ENCODE measurements at places on chromosomes 11 and 22.

- no peak for DNase-seq
Measured at GRCh38 chr22:47593911-47594311, 831.5 kb downstream of the TBC1D22A start.

DNA sequence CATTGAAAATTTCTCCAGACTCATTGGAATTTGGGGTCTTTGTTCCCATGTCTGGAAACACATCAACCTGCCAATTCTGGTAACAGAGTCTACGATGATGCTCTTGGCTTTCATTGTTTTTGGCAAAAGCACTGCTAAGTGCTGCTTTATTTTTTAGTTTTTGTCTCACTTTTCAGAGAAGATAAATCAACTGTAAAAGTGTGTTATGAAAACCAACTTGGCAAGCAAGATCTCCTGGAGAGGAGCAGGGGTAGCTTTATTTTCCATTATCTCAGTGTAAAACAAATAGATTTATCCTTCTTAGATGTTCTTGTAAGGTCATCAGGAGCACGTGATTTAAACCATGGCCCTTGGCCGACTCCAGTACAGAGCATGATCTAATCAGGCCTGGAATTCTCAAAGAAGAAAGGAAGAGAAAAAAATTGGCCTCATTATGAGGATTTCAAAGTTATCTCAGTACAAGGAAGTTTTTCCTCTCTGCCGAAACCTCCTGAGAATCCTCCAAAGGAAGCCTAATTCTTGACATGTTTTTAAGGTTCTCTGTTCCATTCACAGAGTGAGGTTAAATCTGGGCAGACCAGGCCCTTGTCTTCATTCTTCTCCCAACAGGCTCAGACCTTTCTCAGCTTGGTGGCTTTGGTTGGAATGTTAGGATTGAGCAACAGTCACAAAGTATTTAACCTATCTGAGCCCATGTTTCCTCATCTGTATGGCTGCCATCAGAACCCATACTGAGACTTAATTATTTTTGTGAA is 16.4 kb upstream of the PAMR1 start:
- DNase-seq, result no peak

GRCh38 chr11:2299773-2300172 is 1.9 kb downstream of the C11orf21 start:
- no peak for DNase-seq

GRCh38 chr22:23193882-23194281 is 13.6 kb downstream of the BCR start:
- DNase-seq, result no peak

DNA sequence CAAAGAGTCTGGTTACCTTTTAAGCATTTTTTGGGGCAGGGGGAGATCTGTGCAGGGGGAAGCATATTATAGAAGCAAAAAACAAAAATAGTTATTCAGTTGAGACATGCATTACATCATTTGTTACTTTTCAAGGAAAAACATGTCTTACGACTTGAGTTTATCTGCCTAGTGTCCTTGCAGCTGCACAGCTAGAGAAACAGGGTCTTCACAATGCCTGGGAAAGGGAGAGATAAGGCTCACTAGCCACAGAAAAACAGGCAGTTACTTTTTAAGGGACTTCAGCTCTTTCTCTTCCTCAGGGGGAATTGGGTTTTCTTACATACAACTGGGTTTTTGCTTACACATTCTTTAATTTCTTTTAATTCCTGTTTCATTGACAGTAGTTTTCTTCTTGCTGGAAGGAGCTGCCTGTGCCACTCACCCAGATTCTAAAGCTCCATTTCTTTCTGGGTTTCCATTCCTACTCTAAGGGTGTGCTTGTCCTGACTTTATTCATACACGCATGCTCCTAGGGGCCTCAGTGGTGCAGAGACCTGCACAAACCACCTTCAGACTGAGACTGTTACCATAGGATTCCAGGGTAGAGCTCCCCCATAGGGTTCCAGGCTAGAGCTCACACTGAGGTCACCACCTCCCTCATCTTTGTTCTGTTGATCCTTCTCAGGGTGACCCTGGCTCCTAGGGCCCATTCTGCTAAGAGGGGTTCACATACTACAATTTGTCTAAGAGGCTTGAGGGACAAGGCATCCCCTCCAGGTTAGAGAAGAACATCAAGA is 14.7 kb upstream of the UBQLNL start:
- DNase-seq, result no peak

DNA sequence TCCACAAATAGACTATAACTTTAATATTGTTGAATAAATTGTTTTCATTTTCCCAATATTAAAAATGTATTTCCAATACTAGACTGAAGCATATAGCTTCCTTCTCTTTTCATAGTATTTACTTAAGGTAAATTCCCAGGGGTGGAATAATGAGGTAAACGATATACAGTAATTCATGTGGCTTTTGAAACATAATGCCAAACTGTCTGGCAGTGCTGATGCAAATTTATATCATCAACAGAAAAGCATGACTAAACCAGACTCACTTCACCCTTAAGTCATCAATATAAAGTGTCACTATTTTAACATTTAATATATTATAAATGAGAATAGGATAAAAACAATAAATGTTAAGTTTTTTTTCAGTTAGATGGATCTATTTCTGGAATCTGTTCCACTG is 13.6 kb downstream of the C2CD3 start:
- DNase-seq, result no peak

DNA sequence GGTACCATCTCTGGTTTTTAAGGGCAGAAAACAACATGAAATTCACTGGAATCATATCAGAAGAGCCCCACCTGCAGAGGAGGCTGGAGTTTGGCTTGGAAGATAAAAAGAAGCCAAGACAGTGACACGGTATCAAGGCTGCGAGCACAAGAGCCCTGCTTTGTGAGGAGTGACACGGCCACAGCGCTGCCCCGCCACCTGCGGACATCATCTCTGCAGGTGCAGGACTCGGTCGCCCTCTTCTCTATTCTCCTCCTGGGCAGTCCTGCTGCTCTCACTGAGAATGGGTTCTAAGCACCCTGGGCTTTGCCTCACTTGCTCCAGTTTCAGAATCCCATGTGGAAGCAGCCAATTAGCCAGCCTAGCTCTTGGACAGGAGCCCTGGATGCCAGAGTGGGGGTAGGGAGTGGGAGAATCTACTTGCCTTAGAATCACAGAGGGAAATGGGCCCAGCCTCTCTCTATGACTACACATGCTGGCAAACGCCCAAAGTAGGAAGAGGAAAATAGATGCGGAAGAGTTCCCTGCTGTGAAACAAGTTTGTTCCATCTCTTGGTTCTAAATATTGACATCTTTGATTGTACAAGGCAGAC is 17.1 kb downstream of the APOL4 start:
- peak; percentile 40 for DNase-seq

- no peak for DNase-seq
Measured at GRCh38 chr11:44326615-44327475, 16.9 kb upstream of the ALX4 start.

DNA sequence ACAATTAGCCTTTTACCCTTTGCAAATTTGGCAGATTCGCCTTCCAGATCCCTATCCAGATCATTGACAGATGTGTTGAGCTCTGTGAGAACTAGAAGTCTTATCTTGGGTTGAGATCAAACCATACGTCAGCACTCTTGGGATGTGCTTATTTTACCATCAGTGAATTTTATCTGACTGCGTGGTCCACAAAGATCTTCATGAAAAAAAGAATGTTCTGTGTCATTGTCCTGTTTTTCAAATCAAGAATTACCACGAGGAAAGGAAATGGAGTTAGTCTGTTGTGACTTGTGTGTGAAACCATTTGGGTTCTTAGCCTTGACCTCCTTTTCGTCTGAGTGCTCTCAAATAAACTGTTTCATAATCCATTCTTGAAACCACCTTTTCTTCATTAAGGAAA is 86.2 kb upstream of the SORL1-AS1 start:
- no peak for DNase-seq

DNA sequence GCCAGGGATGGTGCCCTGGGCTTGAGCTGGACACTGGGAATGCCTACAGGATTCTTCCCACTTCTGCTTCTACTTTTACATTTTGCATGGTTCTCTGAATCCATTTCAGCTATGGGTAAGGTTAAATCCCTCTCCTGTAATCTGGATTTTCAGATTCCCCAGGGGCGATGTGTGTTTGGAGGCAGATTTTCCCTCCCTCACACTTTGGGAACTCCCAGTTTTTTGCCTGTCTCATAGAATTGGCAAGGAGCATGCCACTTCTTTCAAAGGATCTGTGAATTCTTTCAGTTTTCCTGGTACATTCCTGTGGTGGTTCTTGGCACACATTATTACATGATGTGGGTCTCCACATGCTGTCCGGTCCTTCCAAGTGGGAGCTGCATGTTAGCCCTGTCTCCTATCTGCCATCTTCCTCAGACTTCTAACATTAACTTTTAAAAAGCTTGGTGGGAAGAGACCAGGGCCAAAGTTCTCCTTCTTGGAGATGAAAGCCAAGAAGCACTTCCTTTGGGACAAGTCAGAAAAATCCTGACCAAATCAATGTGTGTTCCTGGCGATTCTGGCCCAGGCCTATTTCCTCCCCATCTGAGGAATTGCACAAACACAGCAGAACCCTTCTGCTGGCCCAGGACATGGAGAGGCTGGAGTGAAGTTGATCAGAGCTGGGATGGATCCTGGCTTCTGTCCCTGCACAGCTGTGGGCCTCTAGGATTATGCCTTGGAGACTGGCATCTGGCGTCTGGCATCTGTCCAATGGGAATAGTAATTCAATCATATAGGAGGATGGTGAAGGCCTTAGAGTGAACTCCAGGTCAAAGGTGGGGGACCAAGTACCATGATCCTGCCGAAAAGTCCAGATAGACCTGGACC is 5.4 kb upstream of the APOL2 start:
- DNase-seq, result no peak

- DNase-seq, result no peak
Measured at GRCh38 chr11:92536883-92537282, 312.3 kb downstream of the FAT3 start.

DNA sequence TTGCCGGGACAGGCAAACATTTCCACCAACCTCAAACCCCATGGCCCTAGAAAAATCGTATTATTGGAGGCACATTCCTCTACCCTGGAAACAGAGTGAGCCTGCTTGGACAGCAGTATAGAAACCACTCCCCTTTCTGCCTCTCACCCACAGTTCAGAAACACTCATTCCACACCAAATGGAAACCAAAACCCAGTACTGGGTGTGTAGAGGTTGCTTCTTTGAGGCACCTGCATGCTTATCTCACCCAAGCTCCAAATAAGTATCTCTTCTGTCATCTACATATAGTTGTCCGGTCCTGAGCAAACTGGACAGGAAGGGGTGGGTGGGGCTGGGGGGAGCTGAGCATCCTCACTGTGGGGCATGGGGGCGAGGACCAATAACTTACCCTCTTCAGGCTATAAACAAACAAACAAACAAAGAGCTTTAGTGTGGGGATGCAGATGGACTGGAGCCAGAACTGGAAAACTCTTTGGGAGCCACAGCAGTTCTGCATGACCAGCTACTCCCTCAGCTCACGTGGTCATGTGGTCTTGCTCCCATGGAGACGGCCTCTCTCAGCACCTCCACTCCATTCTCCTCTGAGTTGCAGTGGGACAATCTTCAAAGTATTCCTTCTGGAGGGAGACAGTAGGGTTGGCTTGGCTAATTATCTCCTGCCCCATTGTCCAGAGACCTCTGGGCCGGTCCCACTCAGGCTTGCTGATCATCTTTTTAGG is 1.0 kb upstream of the PLAAT2 start:
- no peak for DNase-seq

GRCh38 chr22:38656256-38657044 is at the start of the genes CBY1 and FAM227A:
TSS of gene CBY1 (plus strand) at chr22:38656638. CDS start at chr22:38668055, 11,417 bp downstream.
TSS of gene FAM227A (minus strand) at chr22:38656392. CDS start at chr22:38650168, 6,224 bp downstream.
- peak; percentile 24 for DNase-seq

- peak; percentile 65 for DNase-seq
Measured at GRCh38 chr11:8813658-8814057, 97.3 kb upstream of the AKIP1 start.

GRCh38 chr22:32327066-32327465 is 30.6 kb upstream of the RFPL3 start:
- no peak for DNase-seq

- DNase-seq, result no peak
Measured at GRCh38 chr11:10304495-10305261, at the start of gene ADM. TSS of gene ADM (plus strand) at chr11:10305073. CDS start at chr11:10305701, 628 bp downstream.

- DNase-seq, result no peak
Measured at GRCh38 chr11:57081356-57081755, 92.6 kb downstream of the OR5AK2 start.

DNA sequence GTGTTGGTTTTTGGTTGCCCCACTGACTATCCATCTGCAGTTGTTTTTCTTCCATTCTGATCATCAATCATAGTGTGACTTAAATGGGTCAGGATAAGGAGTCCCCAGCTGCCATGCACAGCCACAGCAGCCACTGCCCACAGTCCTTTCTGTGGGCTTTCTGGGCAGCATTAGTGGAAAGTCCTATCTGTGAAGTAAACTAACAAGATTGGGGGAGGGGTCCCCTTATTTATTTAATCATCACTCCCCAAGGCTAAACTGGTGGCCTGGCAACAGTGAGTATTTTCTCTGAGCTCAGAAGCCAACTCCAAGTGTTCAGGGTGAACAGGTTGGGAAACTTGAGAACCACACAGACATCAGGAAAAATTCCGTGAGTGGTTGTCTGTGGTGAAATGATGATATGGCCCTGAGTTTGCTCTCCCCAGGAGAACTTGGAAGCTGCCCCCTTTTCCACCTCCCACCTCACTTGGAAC is 145.0 kb downstream of the CCDC34 start:
- DNase-seq, result no peak

DNA sequence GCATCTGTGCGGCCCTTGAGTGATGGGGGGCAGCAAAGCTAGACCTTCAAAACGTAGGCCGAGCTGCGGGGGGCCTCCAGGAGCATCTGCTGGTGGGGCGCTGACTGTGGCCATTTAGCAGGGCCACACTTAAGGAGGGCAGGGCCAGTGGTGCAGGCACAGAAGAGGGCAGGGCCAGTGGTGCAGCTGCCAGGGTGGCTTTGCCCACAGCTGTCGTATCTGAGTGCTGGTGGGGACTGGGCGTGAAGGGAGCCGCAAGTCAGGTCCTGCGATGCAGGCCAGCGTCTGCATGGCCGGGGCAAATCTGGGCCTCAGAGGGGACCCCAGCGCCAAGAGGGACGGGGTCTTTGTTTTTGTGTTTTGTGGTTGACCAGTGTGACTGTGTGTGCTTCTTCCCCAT is 27.7 kb downstream of the RNH1 start:
- DNase-seq, result no peak

DNA sequence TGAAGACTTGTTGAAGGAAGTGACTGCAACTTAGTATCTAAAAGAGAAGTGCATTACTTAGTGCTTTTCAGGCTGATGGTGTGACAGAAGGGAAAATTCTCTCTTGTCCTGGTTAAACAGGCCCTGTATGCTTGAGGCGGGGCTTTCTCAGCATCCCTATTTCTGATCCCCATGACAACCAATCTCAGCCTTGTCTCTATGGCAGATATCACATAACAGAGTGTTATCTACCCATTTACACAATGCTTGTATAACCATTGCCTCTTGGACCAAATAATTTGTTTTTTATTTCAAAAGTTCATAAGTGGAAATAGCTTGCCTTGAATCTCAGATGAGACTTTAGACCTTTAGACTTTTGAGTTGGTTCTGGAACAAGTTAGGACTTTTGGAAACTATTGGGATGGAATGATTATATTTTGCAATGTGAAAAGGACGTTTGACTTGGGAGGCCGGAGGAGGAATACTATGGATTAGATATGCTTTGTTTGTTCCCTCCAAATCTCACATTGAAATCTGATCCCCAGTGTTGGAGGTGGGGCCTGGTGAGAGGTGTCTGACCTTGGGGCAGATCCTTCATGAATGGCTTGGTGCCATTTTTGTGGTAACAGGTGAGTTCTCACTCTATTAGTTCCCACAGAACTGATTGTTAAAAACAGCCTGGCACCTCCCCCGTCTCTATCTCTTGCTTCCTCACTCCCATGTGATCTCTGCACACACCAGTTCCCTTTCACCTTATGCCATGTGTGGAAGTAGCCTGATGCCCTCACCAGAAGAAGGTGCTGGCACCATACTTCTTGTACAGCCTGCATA is 3.1 kb upstream of the GLYAT start:
- DNase-seq, result no peak

GRCh38 chr11:47460571-47461235 is 11.8 kb upstream of the RAPSN start:
- DNase-seq, result no peak
